Germinal center (tissue), 1 donor: ENCODE measurements at places on chromosomes 7 and 10.
A peak's percentile ranks its signal among the peaks of the same experiment; 100 is the strongest.

GRCh38 chr10:77711683-77712049, 74.1 kb upstream of the KCNMA1 start:
- DNase-seq, result no peak

- DNase-seq, result no peak
These were observed 90.7 kb upstream of the TMEM26 start for GRCh38 chr10:61543831-61544230.

DNA sequence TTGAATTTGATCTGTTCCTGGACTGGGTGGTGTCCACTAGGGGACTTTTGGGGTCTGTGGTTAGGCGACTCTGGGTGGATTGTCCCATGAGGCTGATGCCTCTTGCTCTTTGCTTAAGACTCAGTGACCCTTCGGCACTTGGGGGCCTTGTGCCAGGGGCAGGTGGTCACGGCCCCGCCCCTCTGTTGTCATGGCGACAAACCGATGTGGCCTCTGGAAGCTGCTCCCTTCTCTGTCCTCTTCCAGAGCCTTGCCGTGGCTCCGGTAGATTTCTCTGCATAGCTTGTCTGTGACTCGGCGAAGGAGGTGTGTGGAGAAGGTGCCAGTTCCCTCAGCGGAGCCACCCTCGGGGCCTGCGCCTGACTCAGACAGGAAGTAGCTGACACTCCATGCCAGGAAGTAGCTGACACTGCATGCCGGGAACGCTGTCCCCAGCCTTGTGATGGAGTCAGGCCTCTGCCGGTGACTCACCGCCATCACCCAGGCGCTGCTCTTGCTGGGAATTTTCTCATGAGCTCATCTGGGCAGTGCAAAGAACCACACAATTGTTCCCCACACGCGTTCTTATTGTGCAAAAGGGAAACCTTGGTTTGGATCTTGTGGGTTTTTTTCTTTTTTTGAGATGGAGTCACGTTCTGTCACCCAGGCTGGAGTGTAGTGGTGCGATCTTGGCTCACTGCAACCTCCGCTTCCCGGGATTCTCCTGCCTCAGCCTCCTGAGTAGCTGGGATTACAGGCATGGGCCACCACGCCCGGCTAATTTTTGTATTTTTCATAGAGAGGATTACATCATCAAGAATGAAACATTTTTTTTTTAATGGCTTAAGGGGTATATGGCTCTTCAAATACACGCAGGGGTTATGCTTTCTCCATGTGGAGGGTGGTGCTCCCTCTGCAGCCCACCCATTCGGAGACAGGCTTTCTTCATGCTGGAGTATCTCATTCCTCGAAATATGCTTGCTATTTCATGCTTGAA, 72.6 kb downstream of the PFKFB3 start:
- peak; percentile 78 for DNase-seq

DNA sequence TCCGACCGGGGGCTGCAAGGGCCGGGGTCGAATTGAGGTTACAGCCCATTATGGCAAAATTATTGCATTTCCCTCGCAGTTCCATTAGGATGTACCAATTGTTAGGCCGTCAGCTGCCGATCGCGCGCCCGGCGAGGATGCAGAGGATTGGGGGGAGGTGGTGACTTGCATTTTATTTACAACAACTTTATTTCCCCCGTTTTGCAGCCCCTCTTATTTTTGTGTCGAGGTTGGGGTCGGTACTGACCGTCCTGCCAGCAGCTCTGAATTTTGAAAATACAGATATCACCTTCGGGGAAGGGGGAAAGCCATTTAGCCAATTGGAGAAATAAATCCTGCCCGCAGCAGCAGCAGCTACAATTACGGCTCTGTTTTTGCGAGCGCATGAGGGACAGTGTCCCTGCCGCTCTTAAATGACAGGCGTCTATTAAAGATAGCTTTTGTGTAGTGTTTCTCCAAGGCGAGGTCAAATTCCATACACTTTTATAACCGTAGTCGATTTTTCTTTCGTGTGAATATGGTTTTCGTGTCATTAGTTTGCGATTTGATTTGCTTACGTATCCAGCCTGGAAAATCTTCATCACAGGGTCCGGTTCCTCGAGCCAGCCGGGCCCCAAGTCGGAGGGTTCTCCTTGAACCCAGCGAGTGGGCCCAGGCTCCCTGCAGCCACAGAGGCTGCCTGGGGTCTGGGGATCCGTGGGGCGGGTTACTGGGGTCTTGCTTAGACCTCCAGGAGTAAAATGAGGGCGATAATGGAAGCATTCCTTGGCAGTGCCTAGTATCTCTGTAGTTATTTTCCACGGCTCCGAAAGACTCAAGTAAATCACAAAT, 684 bp upstream of the HOXA5 start:
- no peak for DNase-seq

- no peak for DNase-seq
These were observed 228.1 kb downstream of the NEBL start for GRCh38 chr10:20668985-20669384.

GRCh38 chr7:93161181-93161762, 13.1 kb upstream of the SAMD9L start:
- DNase-seq, result no peak

- no peak for DNase-seq
These were observed 77.8 kb upstream of the PDCD4 start for GRCh38 chr10:110793886-110794285.

GRCh38 chr10:118914629-118915028, 114.9 kb upstream of the NANOS1 start:
- no peak for DNase-seq

DNA sequence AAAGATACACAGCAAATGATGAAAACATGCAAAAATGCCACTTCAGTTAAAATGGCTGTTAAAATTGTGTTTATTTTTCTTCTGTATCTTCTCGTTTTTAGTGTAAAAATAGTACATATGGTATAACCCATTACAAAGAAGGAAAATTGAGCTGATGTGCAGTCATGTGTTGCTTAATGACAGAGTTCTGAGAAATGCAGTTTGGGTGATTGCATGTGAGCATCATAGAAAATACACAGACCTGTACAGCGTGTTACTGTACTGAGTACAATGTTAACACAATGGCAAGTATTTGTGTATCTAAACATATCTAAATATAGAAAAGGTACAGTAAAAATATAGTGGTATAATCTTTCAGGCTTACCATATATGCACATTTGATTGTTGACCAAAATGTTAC, 7.3 kb downstream of the DMTF1 start:
- DNase-seq, result no peak
